ENCODE measurements at places on chromosomes 16 and 17.

GRCh38 chr16:50665128-50665878, 15.8 kb downstream of the SNX20 start:
- peak; percentile 79 for DNase-seq

- no peak for DNase-seq
Measured at GRCh38 chr16:10333321-10334032, 52.4 kb upstream of the ATF7IP2 start.

GRCh38 chr17:44111777-44112176, 11.7 kb downstream of the HDAC5 start:
- DNase-seq, result no peak

GRCh38 chr17:75565618-75566017, 22.0 kb upstream of the MYO15B start:
- no peak for DNase-seq

DNA sequence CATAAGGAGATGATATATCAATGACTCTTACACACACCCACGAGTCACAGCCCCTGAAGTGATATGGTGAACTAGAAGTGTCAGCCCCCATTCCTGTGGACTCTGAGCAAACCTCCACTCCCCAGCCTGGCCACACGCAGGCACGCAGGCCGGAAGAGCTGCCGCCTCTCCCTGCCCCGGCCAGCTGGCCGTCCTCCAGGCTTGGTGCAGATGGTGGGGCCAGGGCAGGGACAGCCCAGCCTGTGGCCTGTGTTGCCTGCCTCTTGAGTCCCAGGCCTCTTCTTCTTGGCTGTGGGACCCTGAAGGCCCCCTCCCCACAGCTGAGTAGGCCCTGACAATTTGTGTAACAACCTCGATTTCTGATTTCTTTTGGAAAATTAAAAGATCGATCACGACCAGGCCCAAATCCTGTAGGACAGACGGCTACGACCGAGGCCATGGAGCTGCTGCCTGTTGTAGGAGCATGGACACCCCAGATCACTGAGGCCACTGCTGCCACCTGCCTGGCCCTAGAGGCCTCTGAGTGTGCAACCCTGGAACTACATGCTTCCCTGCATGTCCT, 10.0 kb upstream of the MPRIP start:
- no peak for DNase-seq

- DNase-seq, result no peak
Measured at GRCh38 chr16:243348-243747, 8.7 kb downstream of the FAM234A start.

Data from T-helper 1 cell (primary cell).